KBM-7 (cell line): ENCODE measurements at places on chromosomes 2 and 18.

DNA sequence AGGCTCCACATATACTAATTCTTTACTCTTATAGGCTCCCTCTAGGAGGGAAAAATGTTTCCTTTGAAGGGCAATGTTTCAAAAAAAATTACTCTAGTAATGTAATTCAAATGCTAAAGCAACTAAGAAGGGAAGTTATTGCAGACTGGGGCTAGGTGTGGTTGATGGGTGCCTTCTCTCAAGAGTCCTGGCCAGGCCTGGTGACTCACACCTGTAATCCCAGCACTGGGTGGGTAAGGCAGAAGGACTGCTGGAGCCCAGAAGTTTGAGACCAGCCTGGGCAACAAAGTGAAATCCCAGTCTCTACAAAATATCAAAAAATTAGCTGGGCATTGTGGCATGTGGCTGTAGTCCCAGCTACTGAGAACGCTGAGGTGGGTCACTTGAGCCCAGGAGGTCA lies 31.2 kb upstream of the CDKL4 start:
- no peak for DNase-seq

DNA sequence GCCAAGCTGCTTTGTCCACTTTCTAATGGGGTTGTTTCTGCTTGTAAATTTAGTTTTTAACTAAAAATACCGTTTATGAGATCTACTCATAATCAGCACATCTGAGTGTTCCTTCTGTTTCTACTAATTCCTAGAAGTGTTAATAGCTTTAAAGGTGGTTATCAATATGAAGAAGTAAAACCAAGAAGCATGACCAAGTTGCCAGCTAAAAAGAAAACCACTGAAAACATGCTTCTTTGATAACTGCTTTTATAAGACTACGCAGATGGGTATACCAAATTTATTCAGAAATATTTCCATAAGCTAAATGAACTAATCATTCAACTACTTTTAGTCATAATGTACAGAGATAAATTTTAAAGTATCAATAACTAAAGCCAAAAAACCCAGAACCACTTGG lies 101.8 kb downstream of the C2orf74 start:
- no peak for DNase-seq

GRCh38 chr2:187157046-187157445 lies 291.0 kb downstream of the CALCRL start:
- DNase-seq = no peak

GRCh38 chr2:108287169-108287568 lies 1.5 kb upstream of the SULT1C2 start:
- no peak for DNase-seq

GRCh38 chr2:198106621-198107385 lies 302.4 kb downstream of the PLCL1 start:
- peak; percentile 39 for DNase-seq

DNA sequence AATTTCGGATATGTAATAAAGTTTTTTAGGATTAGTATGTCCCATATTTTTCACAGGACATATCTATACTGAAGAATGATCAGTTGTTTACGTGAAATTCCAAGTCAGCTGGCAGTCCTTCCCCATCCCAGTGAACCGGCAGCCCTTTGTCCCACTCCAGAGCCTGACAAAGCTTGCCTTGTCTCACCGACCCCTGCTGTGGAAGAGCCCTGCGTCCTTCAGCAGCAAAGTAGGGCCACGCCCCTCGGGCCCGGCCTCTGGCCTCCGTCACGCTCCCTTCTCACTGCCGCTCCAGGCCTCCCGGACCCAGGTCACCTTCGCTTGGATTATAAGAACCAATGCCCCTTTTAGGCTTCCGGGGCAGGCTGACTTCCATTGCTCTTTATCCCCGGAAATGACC lies 89.8 kb upstream of the TGIF1 start:
- DNase-seq = no peak

DNA sequence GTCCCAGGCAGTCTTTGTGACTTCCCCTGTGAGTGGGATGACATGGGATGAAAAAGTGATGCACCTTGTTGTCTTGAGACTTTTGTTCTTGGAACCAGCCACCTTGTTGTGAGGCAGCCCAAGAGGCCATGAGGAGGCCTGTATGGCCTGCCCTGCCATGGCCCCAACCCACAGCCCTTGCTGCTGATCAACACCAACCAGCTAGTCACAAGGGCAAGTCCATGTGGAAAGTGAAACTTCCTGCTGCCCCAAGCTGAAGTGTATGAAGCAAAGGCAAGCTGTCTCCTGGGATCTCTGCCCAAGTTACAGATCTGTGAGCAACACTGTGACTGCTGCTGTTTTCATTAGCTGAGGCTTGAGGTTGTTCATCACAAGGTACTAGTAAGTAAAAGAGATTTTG lies 21.6 kb downstream of the TMEM18 start:
- DNase-seq = no peak

- no peak for DNase-seq
These were observed 8.3 kb downstream of the FN1 start for GRCh38 chr2:215427585-215427984.

DNA sequence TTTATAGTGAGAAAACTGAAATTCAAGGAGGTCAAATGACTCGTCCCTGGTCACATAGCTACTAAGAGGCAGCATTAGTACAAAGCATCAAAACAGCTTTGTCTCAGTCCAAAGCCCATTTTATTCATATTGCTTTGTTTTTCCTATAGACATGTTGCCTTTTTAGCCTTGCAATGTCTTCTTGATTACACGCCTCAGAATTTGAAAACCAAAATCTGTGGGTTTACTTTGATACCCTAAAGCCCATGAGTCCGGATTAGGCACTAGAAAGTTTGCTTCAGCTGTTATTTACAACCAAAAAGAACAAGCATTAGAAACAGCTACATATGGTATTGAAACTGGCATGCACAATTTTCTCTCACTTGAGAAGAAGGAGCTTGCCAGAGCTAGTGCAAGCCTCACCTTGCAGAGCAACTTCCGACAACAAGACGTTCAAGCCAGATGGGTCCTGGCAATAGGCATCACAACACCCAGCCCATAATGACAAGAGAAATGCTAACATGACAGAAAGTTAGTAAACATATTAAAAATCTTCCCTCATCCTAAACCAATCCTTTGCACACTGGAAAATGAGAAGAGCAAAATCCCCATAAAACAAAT lies 276.8 kb downstream of the RIT2 start:
- no peak for DNase-seq

DNA sequence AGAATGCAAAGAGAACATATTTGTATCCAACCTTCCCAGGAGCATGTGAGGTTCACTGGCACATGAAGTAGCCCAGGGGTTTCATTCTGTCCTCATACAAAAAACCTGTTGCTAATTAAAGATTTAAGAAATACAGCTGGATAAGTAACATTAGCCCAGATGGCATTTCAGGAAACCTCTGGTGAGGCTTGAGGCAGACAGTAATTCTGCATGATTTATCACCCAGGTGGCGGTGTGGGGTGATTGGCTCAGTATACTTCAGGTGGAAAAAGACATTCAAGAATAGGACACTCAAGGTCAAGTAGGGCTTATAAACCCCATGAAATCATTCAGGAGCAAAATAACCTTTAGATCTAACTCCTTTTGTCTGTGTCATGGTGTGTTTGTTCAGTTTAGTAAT lies 237.4 kb downstream of the RNF144A start:
- DNase-seq = no peak

GRCh38 chr2:15677141-15677843 lies 85.6 kb downstream of the DDX1 start:
- no peak for DNase-seq

DNA sequence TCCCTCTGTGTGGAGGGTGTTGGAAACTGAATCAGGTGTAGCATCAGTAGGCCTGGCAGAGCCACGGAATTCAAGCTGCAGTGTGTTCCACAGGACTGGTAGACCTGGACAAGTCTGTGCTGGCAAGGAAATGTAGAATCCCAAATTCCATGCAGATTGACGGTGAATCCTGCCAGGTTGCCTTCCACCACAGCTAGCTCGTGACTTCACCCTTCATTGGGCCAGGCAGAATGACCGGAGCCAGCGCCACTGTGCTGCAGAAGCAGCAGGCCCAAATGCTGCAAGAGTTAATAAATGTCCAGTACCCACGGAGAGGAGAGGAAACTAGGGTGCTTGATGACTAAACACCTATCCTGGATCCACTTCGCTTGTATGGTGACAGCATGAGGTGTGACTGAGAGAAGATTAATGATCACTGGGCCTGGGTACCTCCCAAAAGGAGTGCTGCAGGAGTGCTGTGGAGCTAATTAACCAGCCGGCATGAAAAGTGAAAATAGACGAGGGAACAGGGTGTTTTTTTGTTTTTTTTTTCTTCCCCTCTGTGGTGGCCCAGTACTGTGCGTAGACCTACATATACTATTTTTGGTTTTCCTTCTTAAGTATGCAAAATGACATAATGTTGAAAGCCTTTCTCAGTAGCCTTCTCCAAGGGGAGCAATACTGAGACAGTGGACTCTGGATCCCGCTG lies 122.2 kb downstream of the TANC1 start:
- DNase-seq = no peak

DNA sequence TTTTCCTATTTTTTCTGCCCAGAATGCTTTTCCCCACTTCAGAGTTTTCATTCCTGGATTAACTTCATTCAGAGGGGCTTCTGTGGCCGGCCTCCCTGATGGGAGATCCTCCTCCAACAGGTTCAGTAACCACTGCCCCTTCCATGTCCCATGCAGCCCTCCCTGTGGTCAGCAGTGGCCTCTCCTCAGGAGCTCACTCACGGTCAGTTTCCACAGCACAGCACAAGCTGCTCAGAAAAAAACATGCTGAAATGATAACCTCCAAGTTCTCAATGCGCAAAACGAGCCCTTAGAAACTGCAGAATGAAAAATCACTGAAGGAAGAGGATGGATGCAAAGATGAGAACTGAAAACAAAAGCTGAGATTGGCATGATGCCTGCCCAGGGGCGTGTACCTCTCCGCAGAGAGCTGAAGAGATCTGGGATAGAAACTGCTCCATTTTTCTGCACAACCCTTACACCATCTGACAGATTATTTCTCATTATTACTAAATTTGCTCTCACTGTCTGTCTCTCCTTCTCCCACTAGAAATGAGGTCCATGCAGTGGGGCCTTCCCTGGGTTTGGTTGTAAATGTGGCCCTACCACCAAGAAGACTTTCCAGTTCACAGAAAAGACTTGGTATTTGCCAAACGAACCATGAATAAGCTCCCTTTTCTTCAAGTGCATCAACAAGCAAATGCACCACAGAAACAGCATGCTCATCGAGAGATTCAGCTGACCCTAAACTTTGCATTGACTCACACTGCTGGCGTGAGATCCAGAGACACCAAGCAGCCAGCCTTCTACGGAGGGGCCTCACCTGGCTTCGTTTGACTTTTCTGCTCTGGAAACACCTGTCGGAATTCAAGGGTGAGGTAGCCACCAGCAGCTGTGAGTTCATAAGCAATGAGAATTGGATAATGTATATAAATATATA lies 51.5 kb downstream of the TMEM18 start:
- no peak for DNase-seq

- no peak for DNase-seq
These were observed 41.6 kb upstream of the SPAG16 start for GRCh38 chr2:213242653-213243052.

DNA sequence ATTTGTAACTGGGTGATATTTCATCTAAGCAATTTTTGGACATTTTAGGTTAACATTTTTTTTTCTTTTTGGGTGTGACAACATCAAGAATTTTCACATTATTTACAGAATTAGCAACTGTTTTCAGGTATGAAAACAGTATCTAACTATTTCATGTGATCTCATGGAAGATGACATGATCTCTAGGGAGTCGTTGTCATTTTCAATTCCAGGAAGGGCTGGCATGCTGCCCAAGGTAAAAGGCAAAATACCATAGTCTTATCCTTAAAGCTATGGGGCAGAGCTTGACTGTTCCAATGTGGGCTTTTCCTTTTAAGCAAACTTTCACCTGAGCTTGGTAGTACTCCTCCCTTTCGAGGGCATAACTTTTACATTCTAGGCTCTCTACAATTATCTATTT lies 443.7 kb downstream of the DSEL start:
- no peak for DNase-seq

GRCh38 chr2:45763797-45764196 lies 112.3 kb downstream of the PRKCE start:
- DNase-seq = no peak

DNA sequence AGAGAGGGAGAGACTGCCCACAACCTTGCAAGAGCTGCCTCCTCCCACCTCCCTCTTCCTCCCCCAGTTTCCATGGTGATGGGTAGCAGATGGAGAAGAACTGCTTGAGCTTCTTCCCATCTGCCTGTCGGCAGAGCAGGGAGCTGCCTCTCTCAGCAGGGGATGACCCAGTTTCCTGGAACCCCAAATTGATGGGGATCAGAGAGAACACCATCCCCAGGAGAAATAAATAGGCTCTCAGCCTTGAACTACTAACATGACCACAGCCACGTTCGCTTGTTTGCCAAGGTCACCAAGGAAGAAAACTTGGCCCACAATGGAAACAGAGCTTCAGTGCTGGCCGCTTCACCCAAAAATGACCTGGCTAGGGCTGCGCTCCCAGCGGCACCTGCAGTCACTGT lies 82.2 kb downstream of the ADD2 start:
- DNase-seq = peak; percentile 18

GRCh38 chr2:201327678-201328077 lies 29.5 kb downstream of the FLACC1 start:
- DNase-seq = no peak

DNA sequence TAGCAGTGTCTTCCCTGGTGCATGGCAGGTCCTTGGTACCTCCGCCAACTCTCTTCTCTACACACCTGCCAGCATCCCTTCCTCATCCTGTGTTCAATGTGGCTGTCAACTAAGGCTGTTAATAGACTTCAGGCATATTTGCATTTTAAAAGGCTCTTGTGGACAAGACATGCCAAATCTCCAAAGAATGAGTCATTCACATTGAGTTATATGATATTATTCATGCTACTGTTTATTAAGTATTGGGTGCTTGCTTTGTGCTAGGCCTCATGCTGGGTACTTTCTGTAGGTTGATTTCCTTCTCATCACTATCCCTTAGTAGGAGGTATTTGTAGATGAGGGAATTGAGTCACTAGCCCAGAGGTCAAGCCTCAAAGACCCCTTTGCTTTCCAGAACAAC lies 5.2 kb downstream of the MYO1B start:
- DNase-seq = no peak

- DNase-seq = no peak
These were observed 244.3 kb downstream of the FAM210A start for GRCh38 chr18:13481820-13482617.

DNA sequence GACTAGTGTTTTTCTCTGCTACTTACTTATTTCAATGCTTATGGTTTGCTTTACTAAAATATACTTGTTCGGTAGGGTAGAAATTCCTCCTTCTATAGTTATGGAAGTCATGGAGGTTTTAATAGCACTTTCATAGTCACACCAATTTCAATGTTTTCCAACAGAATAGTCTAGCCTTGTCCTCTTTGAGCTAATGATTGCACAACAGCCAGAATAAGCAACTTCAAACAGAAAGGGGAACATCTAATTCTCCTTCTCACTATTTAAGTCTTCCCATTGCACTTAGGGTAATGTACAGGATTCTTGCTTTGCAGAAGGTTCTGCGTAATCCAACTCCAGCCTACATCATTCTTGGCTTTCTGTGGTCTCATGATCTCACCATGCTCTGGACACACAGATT lies 287.7 kb upstream of the GCFC2 start:
- DNase-seq = no peak

- no peak for DNase-seq
These were observed 21.6 kb downstream of the DNMT3A start for GRCh38 chr2:25320077-25320476.
